ENCODE measurements at places on chromosomes 4 and X.

DNA sequence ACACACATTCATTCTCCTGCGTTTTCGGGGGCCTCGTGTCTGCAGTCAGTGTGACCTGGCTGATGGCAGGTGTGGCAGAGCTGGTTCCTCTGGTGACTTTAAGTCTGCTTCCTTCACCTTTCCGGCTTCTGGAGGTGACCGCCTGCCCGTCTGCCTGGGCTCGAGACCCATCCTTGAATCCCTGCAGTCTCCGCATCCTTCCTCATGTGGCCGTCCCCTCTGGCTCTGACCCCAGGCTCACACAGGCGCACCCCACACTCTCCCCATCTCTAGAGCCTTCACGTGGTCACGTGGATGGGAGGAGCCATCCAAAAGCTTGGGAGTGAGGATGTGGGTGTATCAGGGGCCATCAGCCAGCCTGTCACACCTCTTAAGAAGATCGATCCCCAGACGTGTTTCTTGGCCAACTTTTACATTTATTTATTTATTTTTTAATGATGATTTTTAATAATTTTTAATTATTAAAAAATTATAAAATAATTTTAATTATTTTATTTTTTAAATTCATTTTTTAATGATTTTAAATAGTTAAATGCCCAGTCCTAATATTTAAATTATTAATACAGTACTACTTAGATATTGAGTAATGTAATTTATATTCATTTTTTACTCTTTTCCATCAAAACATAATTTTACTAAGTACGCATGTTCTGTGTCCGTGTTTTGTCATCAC, 20.9 kb downstream of the RGS12 start:
- no peak for DNase-seq

DNA sequence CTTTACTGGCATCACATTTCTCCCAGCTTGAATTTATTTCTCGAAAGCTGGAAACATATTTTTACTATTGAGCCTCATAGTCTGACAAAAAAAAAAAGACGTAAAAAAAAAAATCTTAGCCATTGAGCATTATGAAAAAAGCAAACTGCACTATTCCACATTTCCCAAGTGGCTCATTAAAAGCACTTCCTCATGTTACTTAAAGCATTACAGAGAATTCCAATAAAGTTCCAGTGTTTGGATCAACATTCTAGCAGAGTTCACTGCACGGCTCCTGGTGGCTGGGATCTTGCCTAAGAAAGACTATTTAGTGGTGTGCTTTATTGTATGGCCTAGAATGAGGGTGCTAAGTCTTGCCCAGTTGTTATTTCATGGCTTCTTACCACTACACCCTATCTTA, 476.2 kb downstream of the PPARGC1A start:
- DNase-seq = peak; percentile 53

GRCh38 chrX:153764786-153765137, 713 bp downstream of the PLXNB3 start:
- no peak for DNase-seq

DNA sequence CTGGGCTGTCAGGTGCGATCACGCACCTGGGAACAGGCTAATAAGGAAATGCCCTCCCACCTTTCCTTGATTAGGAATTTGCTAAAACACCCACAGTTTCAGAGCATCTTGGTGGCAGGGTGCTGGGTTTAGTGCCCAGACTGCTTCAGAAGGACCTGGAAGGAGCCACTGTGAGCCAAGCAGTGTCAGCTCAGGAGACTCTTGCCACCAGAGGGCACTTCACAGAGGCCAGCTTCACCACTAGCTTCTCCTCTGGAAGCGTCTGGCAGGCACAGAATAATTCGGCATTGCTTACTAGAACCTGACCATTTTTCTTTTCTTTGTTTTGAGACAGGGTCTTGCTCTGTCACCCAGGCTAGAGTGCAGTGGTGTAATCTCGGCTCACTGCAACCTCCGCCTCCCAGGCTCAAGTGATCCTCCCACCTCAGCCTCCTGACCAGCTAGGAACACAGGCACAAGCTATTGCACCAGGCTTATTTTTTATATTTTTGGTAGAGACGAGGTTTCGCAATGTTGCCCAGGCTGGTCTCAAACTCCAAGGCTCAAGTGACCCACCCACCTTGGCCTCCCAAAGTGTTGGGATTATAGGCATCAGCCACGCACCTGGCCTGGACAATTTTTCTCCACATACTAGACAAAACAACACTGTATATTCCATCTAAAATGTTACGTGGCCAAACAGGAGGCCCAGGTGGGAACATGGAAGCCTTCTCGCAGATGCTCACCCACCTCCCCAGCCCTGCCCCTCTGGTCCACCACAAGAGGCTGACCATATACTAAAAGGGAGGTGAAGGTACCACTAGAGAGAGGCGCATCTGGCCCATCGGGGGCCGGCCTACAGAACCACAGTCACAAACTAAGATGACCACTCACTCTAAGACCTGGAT, 14.1 kb downstream of the NOP14 start:
- DNase-seq = peak; percentile 33

DNA sequence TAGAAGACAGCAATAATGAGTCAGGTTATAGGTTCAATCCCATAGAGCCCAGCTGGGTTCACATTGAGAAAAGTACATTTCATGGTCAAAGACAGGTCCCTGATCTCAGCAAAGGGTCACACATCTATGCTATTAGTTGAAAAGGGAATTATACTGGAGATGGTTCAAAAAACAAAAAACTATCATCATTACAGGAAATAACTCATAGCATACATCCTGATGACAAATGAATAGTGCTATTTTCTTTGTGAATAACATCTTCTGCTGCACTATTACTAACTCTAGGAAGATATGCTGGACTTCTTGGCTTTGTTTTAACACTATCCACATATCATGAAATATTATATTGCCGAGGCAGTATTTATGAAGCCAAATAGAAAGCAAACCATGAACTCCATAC, 202.5 kb upstream of the MAB21L2 start:
- DNase-seq = peak; percentile 79

GRCh38 chr4:149158817-149159216, 656.8 kb downstream of the IQCM start:
- DNase-seq = peak; percentile 45

DNA sequence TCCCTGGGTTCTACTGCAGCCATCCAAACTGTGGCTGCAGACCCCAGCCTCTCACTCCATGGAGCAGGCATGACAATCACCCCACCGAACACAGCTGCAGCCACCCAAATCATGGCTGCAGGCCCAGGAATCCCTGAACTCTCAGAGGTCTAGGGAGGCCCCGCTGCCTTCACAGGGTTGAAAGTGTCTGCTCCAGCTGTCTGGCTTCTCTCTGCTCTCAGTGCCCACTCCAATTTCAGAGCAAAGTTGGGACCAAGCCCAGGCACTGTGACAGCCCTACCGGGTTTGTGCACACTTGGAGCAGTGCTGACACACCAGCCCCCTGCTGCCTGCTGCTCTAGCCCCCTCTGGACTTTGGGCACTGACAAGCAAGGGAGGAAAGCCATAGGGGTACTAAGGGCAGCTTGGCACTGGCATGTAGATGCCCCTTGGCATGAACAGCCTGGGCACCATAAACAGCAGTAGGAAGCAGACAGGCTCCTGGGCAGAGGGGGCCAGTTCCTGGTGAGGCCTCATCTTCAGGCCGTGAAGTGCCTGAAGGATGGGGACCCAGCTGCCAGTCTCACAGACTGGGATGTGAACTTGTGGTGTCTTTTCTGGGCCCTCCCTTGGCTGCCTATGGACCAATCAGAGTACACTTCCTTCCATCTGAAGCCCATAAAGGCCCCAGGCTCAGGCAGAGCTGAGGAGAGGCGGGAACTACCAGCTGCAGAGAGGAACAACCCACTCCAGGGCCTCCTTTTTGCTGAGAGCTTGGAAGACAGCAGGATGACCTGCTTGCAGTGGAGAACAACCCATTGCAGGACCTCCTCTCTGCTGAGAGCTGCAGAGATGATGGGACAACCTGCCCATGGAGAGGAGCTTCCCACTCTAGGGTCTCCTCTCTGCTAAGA, 68.8 kb downstream of the TECRL start:
- no peak for DNase-seq

- DNase-seq = peak; percentile 23
These were observed 52.9 kb downstream of the TXK start for GRCh38 chr4:48081196-48081595.

GRCh38 chrX:136146614-136147314, 569 bp upstream of the FHL1 start:
- DNase-seq = no peak

DNA sequence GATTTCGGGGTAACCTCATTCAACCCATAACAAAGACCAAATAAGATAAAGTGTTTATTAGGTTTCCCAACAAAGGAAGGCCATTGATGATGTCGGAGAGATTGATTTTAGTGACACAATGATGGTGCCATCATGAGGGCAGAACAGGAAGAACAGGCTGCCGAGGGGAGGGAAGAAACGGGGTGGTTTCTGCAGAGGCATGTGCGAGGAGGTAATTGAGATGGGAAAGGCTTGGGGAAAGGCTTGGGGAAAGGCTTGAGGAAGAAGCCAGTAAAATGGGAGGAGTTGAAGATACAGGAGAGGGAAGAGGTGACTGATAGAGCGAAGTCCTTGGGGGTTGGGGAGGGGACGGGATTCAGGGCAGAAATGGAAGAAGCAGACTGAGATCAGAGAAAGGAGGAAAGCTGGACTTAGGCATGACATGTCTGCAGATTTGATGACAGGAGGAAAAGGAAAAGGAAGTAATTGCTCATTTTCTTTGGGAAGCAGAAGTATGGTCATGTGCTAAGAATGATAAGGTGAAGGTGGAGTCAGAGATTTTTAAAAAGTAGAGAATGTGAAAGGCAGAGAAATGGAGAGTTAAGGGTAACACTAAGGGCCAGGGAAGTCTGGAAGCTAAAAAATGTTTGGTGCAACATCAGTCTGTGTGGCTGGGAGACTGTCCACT, 6.0 kb downstream of the HPSE start:
- no peak for DNase-seq

GRCh38 chr4:184479516-184479950, 5.2 kb upstream of the IRF2 start:
- DNase-seq = no peak

GRCh38 chr4:107832275-107832807, 7.6 kb downstream of the SGMS2 start:
- no peak for DNase-seq

DNA sequence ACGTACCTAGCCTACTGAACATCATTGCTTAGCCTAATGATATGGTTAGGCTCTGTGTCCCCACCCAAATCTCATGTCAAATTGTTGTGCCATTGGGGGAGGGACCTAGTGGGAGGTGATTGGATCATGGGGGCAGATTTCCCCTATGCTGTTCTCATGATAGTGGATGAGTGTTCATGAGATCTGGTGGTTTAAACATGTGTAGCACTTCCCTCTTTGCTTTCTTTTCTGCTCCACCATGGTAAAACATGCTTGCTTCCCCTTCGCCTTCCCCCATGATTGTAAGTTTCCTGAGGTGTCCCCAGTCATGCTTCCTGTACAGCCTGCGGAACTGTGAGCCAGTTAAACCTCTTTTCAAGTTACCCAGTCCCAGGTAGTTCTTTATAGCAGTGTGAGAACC, 102.6 kb downstream of the RAPGEF2 start:
- no peak for DNase-seq

- DNase-seq = no peak
These were observed 8.7 kb upstream of the JADE1 start for GRCh38 chr4:128800701-128801284.

DNA sequence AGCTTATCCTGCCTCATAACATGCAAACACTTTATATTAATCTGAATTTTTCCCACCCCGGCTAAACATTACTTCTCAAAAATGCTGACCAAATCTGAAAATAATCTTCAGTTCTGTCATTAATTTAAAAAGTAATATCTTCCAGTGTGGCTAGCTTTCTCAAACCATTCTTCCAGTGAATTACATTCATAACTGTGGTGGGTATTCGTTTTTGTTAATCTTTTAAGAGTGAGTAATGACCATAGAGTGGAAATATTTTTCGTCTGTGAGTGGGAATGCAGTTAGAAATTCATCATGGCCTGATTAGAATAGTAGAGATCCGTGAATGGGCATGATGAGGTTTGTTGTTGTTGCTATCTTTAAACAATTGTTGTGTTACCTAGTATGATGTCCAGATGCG, 138.6 kb upstream of the SFRP2 start:
- DNase-seq = peak; percentile 62

- DNase-seq = no peak
These were observed 465 bp downstream of the HNRNPH2 start for GRCh38 chrX:101408532-101408841.

- DNase-seq = no peak
These were observed 19.8 kb upstream of the HSFX4 start for GRCh38 chrX:149909324-149910177.

DNA sequence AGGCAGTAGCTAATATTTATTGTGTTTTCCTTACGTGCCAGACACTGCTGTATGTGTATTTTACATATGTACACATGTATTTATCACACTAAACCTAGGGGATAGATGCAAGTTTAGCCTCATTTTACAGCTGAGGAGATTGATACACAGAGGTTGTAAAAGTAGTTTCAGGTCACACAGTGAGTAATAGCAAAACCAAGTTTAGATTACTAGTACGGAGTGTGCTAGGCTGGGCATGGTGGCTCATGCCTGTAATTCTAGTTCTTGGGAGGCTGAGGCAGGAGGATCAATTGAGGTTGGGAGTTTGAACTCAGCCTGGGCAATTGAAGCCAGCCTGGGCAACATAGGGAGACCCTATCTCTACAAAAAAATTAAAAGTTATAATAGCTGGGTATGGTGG, 701.1 kb upstream of the ATOH1 start:
- no peak for DNase-seq

DNA sequence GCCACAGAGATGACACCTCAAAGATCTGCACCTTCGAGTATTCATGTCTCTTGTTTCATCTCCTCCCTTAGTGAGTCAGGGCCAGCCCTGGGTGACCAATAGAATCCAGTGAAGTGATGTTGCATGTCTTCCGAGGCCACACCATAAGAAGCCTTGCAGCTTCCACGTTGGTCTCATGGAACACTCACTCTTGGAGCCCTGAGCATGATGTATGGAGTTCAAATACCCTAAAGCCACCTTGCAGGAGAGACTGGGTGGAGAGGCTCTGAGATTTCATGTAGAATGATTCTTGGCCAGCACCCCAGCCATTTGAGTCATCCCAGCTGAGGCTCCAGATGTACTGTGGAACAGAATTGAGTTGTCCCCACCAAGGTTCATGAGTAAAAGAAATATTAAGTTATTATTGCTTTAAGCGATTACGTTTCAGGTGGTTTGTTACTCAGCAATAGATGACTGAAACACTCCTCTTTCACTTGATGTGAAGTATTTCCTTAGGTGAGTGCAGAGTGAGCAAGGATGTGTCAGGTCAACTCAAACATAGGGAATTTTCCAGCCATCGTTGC, 5.0 kb upstream of the RP2 start:
- peak; percentile 25 for DNase-seq
